Astrocyte (in vitro differentiated cells and primary cell): ENCODE measurements at places on chromosomes 7 and 10. TPM values are rescaled to one million over a fixed set of nuclear protein-coding genes. Genes with fewer than 3 reads are reported as not detected.

Gene HOXA2
- total RNA-seq, result not detected in 2 replicates

Gene EN2
- total RNA-seq, result not detected in 2 replicates

Gene NRP1
- total RNA-seq, result 59.4 and 73.5 TPM in 2 replicates

Gene RAB11FIP2
- total RNA-seq, result 13.5 and 17.4 TPM in 2 replicates

Gene MAT1A
- total RNA-seq, result 0.11 and 0.12 TPM in 2 replicates

Gene SMO
- 20.0 and 22.6 TPM in 2 replicates for total RNA-seq

Gene MRLN
- total RNA-seq, result not detected in 2 replicates

Gene NANOS1
- total RNA-seq, result 3.0 and 4.7 TPM in 2 replicates

Gene ITIH2
- total RNA-seq, result not detected in 2 replicates

GRCh38 chr10:24254180-24254579 lies 45.2 kb downstream of the KIAA1217 start:
- H3K4me1 ChIP-seq, result peaks cover 32% of the 10 kb centered on the region
- DNase-seq, result peak; percentile 86
- H3K4me3 ChIP-seq, result no peak overlapping the region
- H3K27ac ChIP-seq, result peak overlapping the region; percentile 85
- no peaks in the 10 kb centered on the region for H3K36me3 ChIP-seq

GRCh38 chr7:11133436-11133959 lies 159.8 kb downstream of the PHF14 start:
- DNase-seq, result no peak
- H3K36me3 ChIP-seq, result no peaks in the 10 kb centered on the region
- H3K4me3 ChIP-seq, result no peak overlapping the region
- H3K4me1 ChIP-seq, result peaks cover 5% of the 10 kb centered on the region

GRCh38 chr10:97188261-97188711 lies 2.5 kb upstream of the SLIT1 start:
- H3K36me3 ChIP-seq, result no peaks in the 10 kb centered on the region
- peaks cover 61% of the 10 kb centered on the region for H3K27me3 ChIP-seq
- DNase-seq, result no peak
- H3K27ac ChIP-seq, result no peak overlapping the region
- no peaks in the 10 kb centered on the region for H3K4me1 ChIP-seq

DNA sequence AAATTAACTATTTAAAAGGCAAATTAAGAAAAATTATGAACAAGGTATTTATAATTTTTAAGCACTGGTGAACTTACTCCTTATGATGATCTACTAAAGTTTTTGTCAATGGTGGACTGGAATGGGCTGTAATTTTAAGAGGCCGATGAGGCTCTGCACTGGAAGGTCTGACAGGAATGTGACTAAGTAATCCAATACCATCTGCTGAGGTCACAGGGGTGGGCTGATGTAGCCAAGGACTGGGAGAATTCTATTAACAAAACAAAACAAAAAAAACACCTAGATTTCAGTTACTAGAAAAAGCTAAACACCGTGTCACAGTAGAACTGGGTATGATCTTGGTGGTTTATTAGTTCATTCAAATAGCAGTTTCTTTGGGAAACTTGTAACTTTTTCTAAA lies 75.9 kb downstream of the NRBF2 start:
- H3K27me3 ChIP-seq, result no peaks in the 10 kb centered on the region
- DNase-seq, result peak; percentile 71
- H3K4me3 ChIP-seq, result no peak overlapping the region
- peaks cover 38% of the 10 kb centered on the region for H3K4me1 ChIP-seq
- H3K36me3 ChIP-seq, result peaks cover 20% of the 10 kb centered on the region

DNA sequence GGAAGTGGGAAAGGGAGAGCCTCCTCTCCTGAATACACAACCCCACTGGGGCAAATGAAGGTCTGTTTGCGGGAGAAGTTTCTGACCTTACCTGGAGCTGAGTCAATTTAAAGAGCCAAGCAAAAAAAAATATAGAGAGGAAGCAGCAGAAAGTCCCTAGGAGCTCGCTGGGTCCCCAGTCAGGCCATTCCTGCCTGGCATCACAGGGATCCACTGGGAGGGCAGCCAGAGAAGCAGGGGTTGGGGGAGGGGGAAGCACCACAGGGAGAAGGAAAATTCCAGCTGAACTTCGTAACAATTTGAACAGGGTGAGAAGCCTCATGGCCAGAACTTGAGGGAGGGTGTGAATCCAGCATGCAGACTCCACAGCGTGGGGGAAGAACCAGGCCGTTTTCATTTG lies 298.7 kb downstream of the LRRTM3 start:
- H3K27ac ChIP-seq, result no peak overlapping the region
- no peaks in the 10 kb centered on the region for H3K4me1 ChIP-seq
- no peaks in the 10 kb centered on the region for H3K27me3 ChIP-seq
- H3K36me3 ChIP-seq, result no peaks in the 10 kb centered on the region
- no peak overlapping the region for H3K4me3 ChIP-seq

DNA sequence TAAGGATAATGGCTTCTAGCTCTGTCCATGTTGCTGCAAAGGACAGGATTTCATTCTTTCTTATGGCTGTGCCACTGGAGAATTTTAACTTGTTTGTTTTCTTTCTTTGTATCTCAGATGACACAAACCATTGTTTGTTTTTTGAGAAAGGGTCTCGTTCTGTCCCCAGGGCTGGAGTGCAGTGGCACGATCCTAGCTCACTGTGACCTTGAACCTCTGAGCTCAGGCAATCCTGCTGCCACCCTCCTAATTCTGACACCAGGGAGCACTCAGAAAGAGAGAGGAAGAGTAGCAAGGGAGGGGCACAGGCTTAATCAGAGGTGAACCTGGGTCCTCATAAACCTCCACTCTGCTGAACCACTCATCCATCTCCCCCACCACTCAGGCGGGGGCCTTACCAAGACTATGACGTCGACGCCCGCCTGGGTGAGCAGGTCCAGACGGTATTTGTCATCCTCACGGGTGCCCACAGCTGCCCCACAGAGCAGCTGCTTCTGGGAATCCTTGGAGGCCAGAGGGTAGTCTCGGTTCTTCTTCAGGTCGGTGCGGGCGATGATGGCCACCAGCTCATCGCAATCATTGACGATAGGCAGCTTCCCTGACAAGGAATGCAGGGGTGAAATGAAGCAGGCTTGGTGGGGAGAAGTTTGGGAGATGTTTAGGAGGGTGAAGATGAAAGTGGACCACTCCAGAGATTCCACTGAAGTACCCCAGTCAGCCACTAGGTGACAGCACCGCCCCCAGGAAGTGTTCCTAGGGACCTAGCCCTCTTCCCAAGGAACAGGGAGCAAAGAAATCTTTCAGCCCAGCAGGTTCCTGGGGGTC lies 11.6 kb downstream of the IMPDH1 start:
- H3K27ac ChIP-seq, result no peak overlapping the region
- H3K4me3 ChIP-seq, result no peak overlapping the region
- H3K4me1 ChIP-seq, result no peaks in the 10 kb centered on the region
- H3K27me3 ChIP-seq, result no peaks in the 10 kb centered on the region

DNA sequence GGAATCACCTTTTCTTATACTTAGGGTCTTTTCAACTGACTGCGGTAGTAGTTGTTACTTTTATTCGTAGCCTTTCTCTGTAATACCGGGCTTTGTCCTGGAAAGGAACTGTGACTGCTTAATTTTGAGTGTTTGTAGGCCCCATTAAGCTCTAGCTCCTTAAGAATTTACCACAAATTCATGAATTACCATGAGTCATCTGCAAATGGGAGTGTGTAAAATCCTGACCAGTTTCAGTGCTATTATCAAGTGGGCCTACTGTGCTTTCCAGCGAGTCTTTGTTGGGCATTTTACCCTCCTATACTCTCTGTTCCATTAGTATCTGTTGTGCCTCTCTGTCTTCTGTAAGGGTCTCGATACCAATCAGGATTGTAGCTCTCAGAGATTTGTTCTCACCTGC lies 49.7 kb downstream of the ZMYND11 start:
- H3K27me3 ChIP-seq, result no peaks in the 10 kb centered on the region
- DNase-seq, result peak; percentile 88
- peak overlapping the region; percentile 52 for H3K27ac ChIP-seq
- H3K36me3 ChIP-seq, result peaks cover 9% of the 10 kb centered on the region
- peaks cover 25% of the 10 kb centered on the region for H3K4me1 ChIP-seq

- no peaks in the 10 kb centered on the region for H3K27me3 ChIP-seq
- no peak overlapping the region for H3K4me3 ChIP-seq
- peaks cover 21% of the 10 kb centered on the region for H3K4me1 ChIP-seq
- peak overlapping the region; percentile 91 for H3K27ac ChIP-seq
- peaks cover 5% of the 10 kb centered on the region for H3K36me3 ChIP-seq
Measured at GRCh38 chr7:151038951-151039849, 9.1 kb upstream of the ASIC3 start.

DNA sequence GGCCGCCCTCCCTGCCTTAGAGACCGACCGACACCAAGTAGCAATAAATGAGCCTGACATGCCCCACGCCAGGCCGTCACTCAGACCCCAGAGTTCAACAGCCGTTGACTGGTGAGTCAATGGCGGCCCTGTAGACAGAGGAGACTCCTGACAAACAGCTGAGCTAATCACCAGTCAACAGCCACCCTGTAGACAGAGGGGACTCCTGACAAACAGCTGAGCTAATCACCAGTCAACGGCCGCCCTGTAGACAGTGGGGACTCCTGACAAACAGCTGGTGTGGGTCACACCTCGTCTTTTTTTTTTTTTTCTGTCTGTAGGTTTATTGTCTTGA lies 16.9 kb upstream of the KNDC1 start:
- H3K27ac ChIP-seq, result no peak overlapping the region
- H3K36me3 ChIP-seq, result no peaks in the 10 kb centered on the region
- no peak overlapping the region for H3K4me3 ChIP-seq
- no peaks in the 10 kb centered on the region for H3K4me1 ChIP-seq
- H3K27me3 ChIP-seq, result no peaks in the 10 kb centered on the region

GRCh38 chr10:59055045-59055444 lies 121.4 kb upstream of the PHYHIPL start:
- H3K27ac ChIP-seq, result no peak overlapping the region
- H3K4me1 ChIP-seq, result no peaks in the 10 kb centered on the region
- no peak overlapping the region for H3K4me3 ChIP-seq
- peaks cover 18% of the 10 kb centered on the region for H3K27me3 ChIP-seq

- H3K27me3 ChIP-seq, result no peaks in the 10 kb centered on the region
- H3K4me3 ChIP-seq, result no peak overlapping the region
- no peak overlapping the region for H3K27ac ChIP-seq
- no peak for DNase-seq
- H3K36me3 ChIP-seq, result no peaks in the 10 kb centered on the region
Measured at GRCh38 chr7:148079206-148080080, 511.1 kb upstream of the C7orf33 start.

- H3K36me3 ChIP-seq, result no peaks in the 10 kb centered on the region
- no peak overlapping the region for H3K4me3 ChIP-seq
- H3K27ac ChIP-seq, result no peak overlapping the region
- H3K27me3 ChIP-seq, result peaks cover 28% of the 10 kb centered on the region
- H3K4me1 ChIP-seq, result peaks cover 7% of the 10 kb centered on the region
- DNase-seq, result no peak
Measured at GRCh38 chr7:140235114-140235513, 58.3 kb upstream of the KDM7A start.

GRCh38 chr7:18262058-18262457 lies 233.5 kb upstream of the HDAC9 start:
- H3K36me3 ChIP-seq, result no peaks in the 10 kb centered on the region
- H3K27me3 ChIP-seq, result no peaks in the 10 kb centered on the region
- no peak overlapping the region for H3K27ac ChIP-seq

GRCh38 chr7:52863652-52864051 lies 171.8 kb upstream of the POM121L12 start:
- no peaks in the 10 kb centered on the region for H3K27me3 ChIP-seq
- no peaks in the 10 kb centered on the region for H3K4me1 ChIP-seq
- no peaks in the 10 kb centered on the region for H3K36me3 ChIP-seq
- no peak overlapping the region for H3K4me3 ChIP-seq
- no peak overlapping the region for H3K27ac ChIP-seq

DNA sequence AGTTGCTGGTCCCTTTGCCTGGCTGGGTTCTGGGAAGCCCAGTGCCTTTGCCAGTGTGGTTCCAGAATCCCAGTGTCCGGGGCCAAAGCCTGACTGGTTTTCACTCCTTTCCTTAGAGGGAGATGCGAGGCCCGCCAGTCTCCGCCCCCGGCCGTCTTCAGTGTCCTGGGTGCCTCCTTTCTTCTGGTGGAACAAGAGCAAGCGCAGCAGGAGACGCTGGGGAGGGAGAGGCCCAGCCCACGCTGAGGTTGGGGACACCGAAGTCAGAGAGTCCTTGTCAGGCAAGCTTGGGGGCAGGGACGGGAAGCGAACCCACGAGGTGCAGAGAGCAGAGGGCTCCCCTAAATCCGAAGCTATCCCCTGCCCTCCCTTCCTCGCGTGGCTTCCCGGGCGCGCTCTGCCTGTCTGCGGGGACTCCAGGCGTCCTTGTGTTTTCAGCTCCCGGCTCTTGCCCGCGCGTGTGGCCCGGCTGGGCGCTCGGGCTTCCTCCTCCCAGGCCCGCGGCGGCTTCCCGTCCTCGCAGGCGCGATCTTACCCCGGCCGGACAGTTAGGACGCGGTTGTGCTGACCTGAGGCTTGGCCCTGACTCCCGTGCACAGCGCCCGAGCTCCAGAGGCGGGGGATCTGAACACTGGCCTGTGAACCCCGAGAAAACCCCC lies 60.6 kb upstream of the UBE3C start:
- peak; percentile 4 for DNase-seq
- no peak overlapping the region for H3K4me3 ChIP-seq
- no peak overlapping the region for H3K27ac ChIP-seq

DNA sequence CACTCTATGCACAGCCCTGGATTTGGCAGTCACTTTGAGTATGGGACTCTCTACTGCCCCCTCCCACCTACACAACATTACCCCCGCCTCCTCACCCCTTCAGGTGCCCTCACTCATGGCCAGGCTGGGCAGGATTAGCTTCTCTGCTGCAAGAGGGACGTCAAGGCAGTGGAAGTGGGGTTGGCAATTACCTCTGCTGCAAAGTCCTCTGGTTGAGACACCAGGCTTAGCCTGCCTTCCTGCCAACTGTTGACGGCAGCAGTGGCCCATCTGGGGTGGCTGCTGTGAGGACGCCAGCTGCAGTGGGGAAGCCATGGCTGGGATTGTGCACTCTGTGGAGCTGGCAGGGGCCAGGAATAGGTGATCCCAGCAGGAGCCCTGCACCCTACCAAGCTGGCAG lies 26.7 kb downstream of the SVIL start:
- H3K4me3 ChIP-seq, result no peak overlapping the region
- DNase-seq, result no peak
- no peaks in the 10 kb centered on the region for H3K27me3 ChIP-seq
- H3K4me1 ChIP-seq, result no peaks in the 10 kb centered on the region

- H3K4me3 ChIP-seq, result no peak overlapping the region
- no peaks in the 10 kb centered on the region for H3K4me1 ChIP-seq
- H3K36me3 ChIP-seq, result no peaks in the 10 kb centered on the region
- no peak overlapping the region for H3K27ac ChIP-seq
- no peaks in the 10 kb centered on the region for H3K27me3 ChIP-seq
Measured at GRCh38 chr7:2849941-2850766, 6.0 kb upstream of the GNA12 start.

GRCh38 chr7:159083001-159083697 lies 61.5 kb downstream of the VIPR2 start:
- no peaks in the 10 kb centered on the region for H3K4me1 ChIP-seq
- H3K36me3 ChIP-seq, result no peaks in the 10 kb centered on the region
- no peak overlapping the region for H3K27ac ChIP-seq
- no peak for DNase-seq

- DNase-seq, result no peak
- H3K27me3 ChIP-seq, result peaks cover 16% of the 10 kb centered on the region
Measured at GRCh38 chr7:158958618-158959017, 102.3 kb downstream of the DYNC2I1 start.

DNA sequence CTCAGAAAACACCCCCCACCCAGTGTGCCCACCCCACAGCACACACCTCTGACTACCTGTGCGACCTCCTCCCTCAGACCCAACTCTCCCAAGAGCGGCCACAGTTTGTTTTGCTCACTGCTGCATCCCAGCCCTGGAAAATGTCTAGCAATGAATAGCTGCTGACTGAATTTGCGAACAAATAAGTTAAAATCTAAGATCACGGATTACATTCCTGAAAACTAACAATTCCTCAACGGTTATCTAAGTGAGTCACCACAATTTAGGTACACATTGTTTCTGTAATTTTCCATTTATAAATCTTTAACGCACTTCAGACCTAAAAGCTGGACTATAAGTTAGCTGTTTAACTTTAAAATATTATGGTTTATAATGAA lies 235.2 kb downstream of the ZMYND11 start:
- peak; percentile 74 for DNase-seq
- no peaks in the 10 kb centered on the region for H3K27me3 ChIP-seq
